Mammary epithelial cell (primary cell): ENCODE measurements at places on chromosomes 7 and 10.

DNA sequence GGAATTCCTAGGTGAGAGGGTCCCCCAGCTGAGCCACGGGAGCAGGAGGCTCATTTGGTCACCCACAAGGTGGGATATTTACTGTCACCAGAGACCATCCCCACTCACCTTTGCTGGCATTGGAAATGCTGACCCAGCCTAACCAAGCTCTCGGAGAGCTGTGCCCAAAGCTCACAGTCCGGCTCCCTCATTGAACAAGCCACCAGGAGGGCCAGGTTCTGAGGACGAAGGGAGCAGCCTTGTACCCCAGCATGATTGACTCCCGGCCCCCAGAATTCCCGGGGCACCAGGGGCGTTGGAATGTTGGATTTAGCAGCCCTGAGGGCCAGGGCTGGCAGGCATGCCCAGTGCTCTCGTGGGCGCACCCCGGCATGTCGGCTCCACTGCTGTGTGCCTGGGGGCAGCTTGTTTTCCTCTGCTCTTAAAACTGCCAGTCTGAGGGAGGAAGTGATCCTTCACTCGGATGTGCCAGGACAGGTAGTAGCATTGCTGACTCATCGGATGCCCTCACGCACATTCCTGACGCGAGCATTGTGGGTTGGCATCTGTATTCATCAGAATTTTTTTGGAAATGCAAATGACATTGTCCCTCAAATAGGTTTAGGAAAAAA, 23.3 kb downstream of the CLIP2 start:
- peak; percentile 96 for DNase-seq

- DNase-seq = no peak
These were observed 25.5 kb downstream of the VIPR2 start for GRCh38 chr7:159119026-159119741.

DNA sequence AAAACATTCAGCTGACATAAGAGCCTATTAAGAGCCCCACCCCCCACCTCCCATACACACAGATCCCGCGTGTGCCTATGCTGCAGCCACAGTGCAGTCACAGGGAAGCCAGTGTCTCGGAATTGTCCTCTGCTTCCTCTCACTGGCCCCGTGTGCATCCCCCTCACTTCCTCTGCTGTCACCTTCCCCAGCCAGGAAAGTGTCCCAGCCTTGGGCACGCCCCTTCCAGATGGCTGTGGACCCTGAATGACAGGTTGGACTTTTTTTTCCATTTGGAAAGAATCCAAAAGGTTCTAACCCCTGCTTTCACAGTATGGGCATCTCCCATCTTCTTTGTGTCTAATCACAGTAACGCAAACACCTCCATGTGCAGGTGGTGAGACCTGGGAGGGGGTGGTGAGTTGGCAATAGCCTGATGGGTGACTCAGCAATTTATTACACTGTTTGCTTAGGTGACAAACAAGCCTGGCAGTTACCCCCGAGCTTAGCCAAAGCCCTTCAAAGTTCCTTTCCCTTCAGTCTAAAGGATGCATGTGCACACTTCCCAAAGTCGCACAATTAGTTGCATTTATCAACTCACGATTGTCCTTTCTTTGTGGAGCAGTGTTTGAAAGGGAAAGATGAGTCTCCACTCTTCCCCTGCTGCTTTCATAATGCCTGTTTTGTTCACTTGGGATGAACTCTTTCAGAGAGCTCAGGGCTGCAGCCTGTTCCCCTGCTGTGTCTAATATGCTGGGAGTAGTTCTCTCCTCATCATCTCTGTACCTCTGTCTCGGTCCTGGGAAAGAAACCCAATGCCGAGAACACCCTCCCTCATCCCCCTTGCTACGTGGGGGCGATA, 67.5 kb upstream of the EFCAB10 start:
- DNase-seq = peak; percentile 25

GRCh38 chr7:91424371-91424770, 160.1 kb downstream of the FZD1 start:
- no peak for DNase-seq

- DNase-seq = no peak
These were observed 194.3 kb downstream of the SORCS3 start for GRCh38 chr10:104835422-104835821.

- DNase-seq = no peak
These were observed 70.2 kb downstream of the UBE2H start for GRCh38 chr7:129882531-129882930.

- peak; percentile 23 for DNase-seq
These were observed 80.3 kb upstream of the UCN3 start for GRCh38 chr10:5284311-5285057.

DNA sequence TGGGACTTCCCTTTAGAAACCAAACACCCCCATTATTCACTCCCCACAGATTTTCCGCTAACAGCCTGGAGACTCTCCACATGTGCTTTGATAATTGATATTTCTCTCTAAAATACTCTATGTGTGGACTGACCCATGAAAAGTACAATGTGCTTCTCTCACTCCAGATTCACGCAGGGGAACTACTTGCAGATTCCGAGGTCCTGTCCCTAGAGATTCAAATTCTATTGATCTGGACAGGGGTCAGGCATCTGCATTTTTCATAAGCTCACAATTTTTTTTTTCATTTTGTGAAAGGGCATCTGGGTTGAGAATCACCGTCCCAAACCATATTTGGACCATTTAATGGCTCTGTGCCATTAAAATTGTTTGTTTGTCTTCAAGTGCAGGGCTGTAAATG, 98.7 kb downstream of the CALCR start:
- DNase-seq = no peak

DNA sequence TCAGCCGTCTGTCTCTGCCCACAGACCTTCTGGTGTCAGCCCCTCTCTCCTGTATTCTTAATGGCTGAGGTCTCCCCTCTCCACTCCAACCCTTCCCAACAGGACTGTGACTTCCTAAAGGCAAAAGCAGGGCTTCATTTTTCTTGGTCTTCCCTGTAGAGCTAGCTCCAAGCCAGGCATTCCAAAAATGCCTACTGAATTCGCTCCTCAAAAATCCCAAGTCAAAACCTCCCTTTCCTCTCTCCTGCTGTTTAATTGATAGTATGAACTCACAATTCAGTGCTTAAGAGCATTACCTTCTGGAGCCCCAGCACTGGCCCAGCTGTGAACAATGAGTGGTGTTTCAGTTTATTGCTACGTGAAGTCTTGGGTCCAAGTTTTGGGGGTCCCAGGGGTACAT, 628.4 kb downstream of the PARD3 start:
- no peak for DNase-seq

- DNase-seq = no peak
These were observed 96.8 kb upstream of the DGKB start for GRCh38 chr7:14999331-14999730.

GRCh38 chr10:14936584-14936983, 17.3 kb downstream of the DCLRE1C start:
- DNase-seq = no peak

DNA sequence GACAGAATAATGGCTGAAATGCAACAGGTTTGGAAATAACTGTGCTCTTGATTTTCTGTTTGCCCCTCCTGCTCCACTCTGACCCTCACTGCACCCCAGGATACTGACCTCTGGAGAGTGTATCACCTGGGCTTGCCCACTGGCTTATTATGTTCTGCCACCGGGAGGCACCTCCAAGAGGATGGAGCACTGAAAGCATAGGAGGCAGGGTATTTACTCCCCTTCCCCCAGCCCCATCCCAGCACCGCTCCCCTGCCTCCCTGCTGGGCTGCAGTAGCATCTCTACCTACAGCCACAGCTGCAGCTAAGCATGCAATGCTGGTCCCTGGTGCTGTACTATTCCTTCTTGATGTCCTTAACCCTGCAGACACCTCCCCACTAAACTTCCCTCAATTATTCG, 26.4 kb downstream of the RAB11FIP2 start:
- no peak for DNase-seq

DNA sequence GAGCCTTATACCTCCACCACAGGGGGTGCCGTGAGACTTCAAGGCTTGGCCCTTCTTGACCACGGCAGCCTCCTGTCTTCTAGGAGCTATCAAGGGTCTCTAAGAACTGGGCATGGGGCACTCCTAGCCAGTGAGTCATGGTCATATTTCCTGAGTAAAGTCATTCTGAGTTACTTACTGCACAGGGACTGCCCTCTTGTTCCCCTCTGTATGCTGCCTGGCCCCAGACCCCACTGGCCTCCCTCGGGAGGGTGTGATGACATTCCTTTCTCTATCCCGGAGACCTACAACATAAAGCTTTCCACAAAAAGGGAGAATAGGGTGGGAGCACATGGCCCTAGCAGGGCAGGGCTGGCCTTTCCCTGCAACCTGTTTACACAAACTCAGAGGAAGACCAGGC, 21.4 kb downstream of the DPCD start:
- DNase-seq = no peak

DNA sequence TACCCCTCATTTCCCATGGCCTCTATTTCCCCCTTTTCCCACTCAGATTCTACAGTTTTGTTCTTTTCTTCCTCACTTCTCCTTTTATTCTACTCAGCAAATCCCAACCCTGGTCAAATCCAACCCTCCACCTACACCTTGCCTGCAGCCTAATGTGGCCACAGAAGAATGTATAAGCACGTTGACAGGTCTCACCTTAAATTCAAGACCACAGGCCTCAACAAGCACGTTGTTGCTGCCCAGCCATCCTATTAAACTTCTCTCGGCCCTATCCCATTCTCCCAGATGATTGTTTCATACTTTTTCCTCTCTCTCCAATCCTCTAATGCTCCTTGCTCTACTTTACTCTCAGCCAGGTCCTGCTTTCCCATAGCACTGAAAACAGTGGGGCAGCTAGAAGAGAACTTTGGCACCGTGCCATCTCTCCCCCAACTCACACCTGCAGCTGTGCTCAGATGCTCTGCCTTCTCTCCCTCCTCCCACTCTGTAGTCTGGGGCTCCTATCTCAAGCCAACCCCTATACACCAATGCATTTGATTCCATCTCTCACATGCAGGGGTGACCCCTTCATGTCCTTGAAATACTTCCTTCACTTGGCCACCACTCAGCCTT, 6.8 kb upstream of the EIF3A start:
- DNase-seq = peak; percentile 71

GRCh38 chr10:98430427-98430826, 15.4 kb upstream of the PYROXD2 start:
- DNase-seq = no peak

DNA sequence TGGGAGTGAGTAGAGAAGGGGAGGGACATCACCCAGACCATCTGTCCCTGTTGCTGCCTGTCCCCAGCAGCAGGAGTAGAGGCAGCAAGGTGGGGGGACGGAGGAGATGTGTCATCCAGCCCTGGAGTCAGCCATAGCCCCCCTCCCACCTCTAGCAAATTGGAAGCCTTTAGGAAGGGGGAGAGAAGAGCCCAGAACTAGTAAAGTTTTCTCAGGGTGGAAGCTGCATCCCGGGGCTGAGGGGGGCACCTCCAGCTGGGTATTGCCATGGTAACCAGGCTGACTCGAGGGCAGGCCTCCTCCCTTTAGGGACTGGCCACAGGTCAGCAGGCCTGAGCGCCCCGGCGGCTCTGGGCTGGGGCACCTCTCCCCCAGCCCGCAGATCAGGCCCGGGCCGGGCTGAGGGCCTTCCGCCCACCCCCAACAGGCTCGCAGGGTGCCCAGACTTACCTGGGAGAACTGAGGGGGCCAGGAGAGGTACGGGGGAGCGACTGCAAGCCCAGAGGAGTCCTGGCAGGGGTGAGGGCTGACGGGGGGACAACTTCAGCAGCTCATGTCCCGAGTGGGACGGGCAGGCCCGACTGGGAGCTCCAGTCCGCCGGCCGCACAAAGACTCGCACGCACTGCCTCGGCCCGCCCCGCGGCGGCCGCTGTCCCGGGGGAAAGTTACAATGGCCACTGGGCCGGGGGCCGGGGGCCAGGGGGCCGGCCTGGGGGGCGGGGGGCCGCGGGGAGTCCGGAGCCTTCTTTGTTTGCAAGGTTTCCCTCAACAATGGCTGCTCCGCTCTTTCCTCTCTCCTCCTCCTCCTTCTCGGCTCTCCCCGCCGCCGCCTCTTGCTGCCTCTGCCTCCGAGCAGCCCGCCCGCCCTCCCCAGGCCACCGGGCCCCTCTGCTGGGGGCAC, 6.0 kb downstream of the LDB1 start:
- peak; percentile 31 for DNase-seq

DNA sequence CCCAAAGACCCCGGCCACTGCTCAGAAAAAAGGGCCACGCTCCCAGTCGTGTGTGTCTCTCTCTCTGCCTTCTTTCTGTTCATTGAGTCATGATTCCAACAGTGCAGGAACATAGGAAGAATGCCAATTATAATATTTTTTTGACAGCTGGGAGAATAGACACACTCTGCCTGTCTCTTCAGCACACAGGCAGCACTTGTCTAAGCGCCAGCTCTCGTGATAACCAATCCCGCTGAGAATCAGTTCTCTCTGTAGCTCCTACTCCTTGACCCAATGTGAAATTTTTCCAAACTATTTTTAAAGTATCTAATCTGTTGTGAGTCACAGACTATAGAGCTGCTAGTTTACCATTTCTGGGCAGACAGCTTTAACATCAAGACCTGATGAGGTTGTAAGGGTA, 145.7 kb upstream of the RHEB start:
- no peak for DNase-seq

DNA sequence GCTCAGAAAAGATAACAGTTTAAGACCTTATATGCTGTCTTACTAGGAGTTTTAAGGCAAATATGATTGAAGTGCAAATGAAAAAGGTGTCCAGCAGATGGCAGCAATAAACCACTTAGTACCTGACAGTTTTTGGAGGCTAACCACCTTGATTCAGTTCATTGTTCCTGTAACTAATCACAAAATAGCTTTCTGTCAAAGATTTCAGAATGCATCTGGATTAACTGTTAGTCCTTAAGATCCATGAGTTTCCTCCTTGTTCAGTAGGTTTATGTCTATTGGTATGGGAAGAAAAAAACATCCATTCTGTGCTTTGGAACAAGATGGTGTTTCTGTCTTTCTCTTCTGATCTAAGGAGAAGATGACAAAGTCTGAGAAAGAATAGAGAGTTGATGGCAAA, 46.6 kb downstream of the CCSER2 start:
- DNase-seq = peak; percentile 51

DNA sequence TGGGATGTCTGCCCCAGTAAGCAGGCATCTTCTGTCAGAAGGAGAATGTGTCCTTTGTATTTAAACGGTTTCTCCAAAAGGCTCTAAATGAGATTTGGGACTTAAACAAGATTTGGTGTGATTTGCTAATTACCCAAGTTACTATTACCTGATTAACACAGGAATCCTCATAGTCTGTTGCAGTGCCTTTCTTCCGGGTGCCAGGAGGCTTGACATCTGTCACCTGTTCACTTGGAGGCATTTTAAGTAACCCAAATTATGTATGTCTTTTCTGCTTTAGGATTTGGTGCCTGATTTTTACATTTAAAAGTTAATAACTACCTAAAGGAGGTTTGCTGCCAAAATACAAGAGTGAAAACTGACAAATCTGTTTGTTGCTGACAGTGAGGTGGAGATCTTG, 587.9 kb upstream of the GALNT17 start:
- DNase-seq = no peak

- DNase-seq = peak; percentile 15
These were observed 36.7 kb downstream of the LUC7L2 start for GRCh38 chr7:139396323-139396951.
